ENCODE measurements at places on chromosomes 11 and 22. TPM values are rescaled to one million over a fixed set of nuclear protein-coding genes. Genes with fewer than 3 reads are reported as not detected.

The OR51I1 gene
- not detected for total RNA-seq

The ENTHD1 gene
- total RNA-seq = not detected

The DNAJB13 gene
- total RNA-seq = 0.28 TPM

The SLCO2B1 gene
- 0.07 TPM for total RNA-seq

The PRRG4 gene
- total RNA-seq = 25.5 TPM

The ATM gene
- total RNA-seq = 17.4 TPM

The MUC2 gene
- total RNA-seq = not detected

The MS4A7 gene
- total RNA-seq = not detected

The PARVA gene
- total RNA-seq = 12.1 TPM
